Tongue (tissue), 3 donors: ENCODE measurements at places on chromosomes 16 and 17. TPM values are rescaled to one million over a fixed set of nuclear protein-coding genes. Genes with fewer than 3 reads are reported as not detected.

Gene TNK1
- total RNA-seq: 2.1 TPM

Gene IKZF3
- total RNA-seq: 0.51 TPM

Gene TMEM204
- 19.3 TPM for total RNA-seq

Gene CACNG5
- total RNA-seq: not detected

Gene WRAP53
- total RNA-seq: 5.2 TPM

Gene FOXL1
- total RNA-seq: 1.8 TPM

Gene GRAPL
- total RNA-seq: 3.9 TPM

DNA sequence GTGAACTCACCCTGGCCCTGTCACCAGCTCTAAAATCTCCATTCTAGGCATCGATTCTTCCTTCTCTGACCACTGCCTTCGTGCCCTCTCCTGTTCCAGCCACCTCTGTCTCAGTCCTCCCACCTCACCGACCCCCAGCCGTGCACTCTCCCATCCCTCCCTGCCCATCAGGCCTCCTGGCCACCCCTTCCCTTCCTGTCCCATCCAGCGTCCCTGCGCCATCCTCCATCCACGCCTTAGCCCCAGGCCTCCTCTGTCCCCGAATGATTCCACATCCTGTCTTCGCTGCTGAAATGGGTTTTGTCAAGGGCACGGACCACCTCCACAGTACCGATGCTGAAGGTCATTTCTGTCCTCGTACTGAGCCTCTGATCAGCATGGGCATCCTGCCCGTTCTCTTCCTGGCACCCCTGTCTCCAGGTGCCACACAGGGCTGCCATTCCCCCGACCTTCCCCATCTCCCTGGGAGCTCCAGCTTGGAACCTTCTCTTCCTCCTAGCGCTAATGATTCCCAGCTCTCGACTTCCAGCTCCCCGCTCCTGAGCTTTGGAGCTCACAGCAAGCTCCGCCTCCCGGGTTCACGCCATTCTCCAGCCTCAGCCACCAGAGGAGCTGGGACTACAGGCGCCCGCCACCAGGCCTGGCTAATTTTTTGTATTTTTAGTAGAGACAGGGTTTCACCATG is 2.6 kb downstream of the TRIM65 start:
- no peak for DNase-seq

- no peak for DNase-seq
Measured at GRCh38 chr17:47949946-47950345, 7.7 kb downstream of the PRR15L start.

DNA sequence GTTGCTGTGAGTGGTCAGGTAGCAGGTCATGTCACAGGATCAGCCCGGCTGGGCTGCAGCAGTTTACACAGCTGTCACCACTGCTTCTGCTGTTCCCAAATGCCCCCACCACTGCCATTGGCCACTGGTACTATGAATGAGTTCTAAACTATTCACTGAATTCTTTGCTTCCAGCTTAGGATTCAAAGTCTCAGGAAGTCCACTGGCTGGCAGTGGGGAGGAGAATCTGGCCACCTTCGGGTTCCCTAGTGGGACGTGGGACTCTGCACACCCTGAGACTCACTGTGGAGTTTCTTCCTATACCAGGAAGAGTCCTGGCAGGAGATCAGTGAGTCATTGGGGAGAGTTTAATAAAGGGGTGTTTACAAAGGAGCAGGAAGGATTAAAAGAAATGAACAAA is 6.9 kb downstream of the MT1X start:
- DNase-seq: no peak

- no peak for DNase-seq
Measured at GRCh38 chr17:45868276-45868675, 23.6 kb downstream of the SPPL2C start.

DNA sequence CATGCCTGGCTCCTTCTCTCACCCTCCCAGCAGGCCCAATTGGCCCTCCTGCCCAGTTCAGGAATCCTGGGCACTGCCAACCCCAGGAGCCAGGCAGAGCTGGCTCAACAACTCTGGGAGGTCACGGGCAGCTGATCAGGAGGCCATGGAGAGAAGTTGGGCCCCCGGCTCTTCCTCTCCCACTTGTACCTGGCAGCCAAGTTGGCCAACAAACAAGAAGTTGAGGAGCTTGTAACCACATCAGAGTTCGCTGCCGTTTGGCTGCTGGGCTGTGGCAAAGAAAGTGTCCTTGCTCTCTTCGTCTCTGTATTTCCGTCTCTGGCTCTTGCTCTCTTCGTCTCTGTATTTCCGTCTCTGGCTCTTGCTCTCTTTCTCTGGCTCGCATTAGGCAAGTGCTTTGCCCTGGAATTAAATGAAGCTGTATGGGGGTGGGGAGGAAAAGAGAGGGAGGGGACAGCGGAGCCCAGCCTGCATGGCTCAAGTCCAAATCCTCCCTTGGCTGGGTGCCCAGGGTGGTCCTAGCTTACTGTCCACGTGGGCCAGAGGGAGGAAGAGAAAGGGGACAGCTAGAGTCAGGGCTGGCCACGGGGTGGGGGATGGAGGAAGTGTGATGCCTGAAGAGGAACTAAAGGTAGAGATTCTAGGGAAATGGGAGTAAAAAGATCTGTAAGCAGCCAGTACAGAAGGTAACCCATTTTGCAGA is 7.8 kb upstream of the TMEM132E start:
- peak; percentile 26 for DNase-seq

DNA sequence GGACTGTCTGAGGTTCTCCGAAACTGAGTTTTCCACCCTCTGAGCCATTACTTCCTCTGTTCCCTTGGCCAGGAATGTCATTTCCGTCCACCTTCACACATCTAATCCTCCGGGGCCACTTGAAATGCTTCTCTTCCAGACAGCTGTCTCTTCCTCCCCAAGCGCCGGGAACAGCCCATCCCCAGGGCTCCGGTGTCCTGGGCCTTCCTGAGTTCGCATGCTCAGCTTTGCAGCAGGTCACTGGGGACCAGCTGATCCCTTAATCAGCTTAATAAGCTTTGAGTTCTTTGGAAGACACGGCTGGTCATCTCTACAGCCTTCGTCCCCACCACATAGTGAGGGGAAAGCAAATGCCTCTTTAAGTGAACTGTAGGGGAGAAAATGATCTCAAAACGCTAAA is 123.4 kb downstream of the DYNLRB2 start:
- DNase-seq: peak; percentile 48

- no peak for DNase-seq
Measured at GRCh38 chr17:82930043-82930923, 90.5 kb upstream of the ZNF750 start.

GRCh38 chr16:70758786-70759185 is 42.2 kb downstream of the VAC14 start:
- no peak for DNase-seq

DNA sequence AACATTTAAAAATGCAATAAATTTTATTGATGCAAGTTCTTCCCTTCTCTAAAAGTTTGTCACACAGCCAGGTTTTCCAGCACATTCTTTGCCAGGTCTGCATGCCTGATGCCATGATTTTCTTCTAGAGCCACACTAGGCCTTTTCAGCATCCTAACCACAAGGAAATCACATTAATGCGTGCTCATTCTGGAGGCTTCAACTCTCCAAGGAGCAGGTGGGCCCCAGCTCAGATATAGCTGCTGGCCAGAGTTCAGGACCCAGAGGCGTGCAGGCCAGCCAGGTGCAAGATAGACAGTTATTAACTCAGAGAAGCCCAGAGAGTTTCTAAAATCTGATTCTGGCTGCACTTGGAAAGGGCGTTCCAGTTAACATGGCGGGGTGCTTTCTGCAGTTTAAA is 124.5 kb upstream of the MAF start:
- peak; percentile 17 for DNase-seq

DNA sequence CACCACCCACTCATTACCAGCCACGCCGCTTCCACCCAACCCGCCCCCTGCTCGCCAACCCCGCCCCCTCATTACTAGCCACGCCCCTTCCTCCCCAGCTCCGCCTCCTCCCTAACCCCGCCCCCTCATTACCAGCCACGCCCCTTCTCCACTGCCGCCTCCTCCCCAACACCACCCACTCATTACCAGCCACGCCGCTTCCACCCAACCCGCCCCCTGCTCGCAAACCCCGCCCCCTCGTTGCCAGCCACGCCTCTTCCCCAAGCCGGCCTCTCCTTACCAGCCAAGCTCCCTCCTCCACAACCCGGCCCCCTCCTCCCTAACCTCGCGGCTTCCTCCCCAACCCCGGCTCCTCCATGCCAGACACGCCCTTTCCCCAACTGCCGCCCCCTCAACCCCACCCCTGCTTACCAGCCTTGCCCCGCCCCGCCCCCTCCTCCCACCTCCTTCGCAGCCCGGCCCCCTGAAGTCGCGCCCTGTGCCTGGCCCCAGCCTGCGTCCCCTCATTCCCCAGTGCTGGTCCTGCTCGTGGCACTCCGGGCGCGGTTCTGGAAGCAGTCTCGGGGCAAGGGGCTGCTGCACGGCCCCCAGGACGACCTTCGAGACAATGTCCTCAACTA is 7.3 kb downstream of the SLC22A31 start:
- DNase-seq: no peak

DNA sequence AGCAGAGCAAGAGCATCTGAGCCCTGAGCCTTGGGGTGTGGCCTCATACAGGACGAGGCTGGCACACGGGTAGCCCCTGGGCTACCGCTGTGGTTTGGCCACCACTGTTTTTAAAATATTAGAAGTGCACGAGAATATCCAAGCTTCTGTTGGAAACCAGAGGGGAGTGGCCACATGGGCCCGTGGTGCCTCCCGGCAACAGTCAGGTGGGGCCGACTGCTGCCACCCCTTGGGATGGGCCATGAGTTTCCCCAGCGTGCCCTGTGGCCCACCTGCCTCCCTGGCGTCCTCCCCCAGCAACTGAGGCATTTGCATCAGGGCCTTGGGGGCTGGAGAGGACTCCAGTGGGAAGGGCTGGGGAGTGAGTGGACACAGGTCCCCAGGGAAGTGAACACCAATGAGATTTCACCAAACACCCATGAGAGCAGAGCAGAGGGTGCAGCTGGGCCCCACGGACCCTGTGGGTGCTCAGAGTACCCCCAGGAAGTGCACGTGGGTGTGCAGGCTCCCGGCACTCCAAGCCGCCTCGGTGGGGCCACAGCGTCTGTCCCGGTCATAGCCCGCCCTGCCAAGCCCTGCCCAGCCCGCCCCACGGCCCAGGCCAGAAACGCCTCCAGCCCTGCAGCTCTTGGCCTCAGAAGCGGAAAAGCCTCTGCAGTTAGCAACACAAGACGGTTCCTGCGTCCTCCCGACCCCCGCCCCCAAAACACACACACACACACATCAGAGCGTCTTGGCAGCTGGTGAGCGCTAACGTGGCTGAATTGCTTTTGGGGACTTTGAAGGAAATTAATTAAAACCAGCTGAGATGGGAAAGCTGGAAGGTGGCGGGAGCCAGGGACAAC is 22.7 kb downstream of the ZNF469 start:
- peak; percentile 84 for DNase-seq

DNA sequence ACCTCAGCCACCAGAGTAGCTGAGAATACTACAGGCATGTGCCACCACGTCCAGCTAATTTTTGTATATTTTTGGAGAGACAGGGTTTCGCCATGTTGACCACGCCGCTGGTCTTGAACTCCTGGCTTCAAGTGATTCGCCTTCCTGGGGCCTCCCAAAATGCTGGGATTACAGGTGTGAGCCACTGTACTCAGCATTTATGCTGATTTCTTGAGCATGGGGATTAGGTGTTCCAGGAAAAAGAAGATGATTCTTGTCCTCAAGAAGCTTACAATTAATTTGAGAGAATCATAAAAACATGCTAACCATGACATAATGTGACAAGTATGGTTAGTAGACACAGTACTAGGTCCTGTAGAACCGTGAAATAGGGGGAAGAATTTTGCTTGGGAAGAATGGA is 30.9 kb downstream of the NACA2 start:
- DNase-seq: no peak
